ENCODE measurements at places on chromosomes 2 and 18.

GRCh38 chr2:239584986-239585385 lies 184.2 kb upstream of the HDAC4 start:
- DNase-seq = no peak

DNA sequence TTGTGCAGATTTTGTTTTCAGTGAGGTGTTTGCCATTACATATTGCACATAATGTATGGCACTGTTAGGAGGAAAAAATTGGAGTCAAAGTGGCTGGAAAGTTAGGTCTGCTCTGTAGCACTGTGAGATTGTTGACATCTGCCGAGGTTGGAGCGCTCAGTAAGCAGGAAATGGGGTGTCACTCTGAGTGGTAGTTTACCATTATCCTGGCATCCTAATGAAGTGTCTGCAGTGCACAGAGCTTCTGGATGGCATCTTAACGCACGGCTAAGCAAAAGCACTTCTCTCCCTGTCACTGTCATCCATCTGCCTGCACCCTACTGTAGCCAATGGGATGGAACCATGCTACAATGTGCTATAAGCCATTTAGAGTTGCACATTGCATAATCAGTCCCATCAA lies 561.9 kb downstream of the ARHGAP15 start:
- no peak for DNase-seq

- DNase-seq = no peak
These were observed 54.2 kb downstream of the MGAT4A start for GRCh38 chr2:98676742-98677141.

GRCh38 chr2:1874950-1875349 lies 130.6 kb upstream of the PXDN start:
- no peak for DNase-seq

- DNase-seq = peak; percentile 10
These were observed 222.9 kb upstream of the AGAP1 start for GRCh38 chr2:235270956-235271355.

- DNase-seq = no peak
These were observed 205.5 kb downstream of the DNAH7 start for GRCh38 chr2:195863121-195863520.

DNA sequence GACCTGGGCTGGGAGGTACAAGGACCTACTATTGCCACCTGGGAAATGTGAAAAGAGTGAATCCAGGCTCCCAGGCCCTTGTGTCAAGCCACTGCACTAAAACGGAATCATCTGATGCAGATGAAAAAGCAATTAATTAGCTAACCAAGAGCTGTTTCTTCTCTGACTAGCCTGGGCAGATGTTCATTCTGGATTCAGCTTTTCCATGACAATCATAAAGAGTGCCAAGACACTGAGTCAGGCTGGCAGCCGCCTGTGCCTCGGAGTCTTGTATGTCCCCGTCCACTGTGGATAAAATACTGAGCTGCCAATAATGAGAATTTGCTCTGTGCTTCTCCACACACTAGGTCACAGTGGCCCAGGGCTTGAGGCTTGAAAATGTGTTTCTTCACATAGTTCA lies 21.7 kb upstream of the LCLAT1 start:
- no peak for DNase-seq

DNA sequence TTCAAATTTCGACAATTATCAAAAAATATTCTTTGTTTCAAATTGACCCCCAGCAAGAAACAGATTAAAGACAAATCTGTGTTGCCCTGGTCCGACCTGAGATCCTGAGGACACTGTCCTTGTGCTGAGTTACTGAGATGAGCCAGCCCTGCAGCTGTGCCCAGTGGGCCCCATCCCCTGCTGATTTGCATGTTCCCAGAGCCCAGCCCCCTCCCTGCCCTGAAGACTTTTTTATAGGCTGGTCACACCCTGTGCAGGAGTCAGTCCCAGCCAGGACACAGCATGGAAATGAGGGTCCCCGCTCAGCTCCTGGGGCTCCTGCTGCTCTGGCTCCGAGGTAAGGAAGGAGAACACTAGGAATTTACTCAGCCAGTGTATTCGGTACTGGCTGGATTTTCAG lies 31.4 kb upstream of the ZNG1B start:
- no peak for DNase-seq

DNA sequence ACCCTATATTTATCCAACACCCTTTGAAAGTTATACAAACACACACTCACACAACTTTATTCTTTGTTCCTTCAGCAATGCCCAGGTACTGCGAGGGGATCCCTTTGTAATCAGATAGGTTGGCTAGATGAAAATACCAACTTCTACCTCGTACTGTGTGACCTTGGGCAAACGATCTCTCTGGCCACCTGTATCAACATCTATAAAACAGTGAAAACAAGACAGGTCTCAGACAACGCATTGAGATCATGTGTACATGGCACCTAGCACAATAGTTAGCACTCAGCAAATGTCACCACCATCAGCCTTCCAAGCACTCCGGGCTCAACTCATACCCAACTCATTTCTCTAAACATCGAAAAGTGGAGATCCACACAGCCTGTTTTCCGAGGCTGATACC lies 118.4 kb upstream of the PPP1CB start:
- DNase-seq = no peak

- no peak for DNase-seq
These were observed 1099.4 kb upstream of the PIK3C3 start for GRCh38 chr18:40855661-40856060.

- DNase-seq = no peak
These were observed 65.3 kb upstream of the OTOS start for GRCh38 chr2:240205772-240206171.

GRCh38 chr18:75167759-75168618 lies 41.0 kb downstream of the PTGR3 start:
- DNase-seq = no peak

GRCh38 chr2:149355716-149356422 lies 25.5 kb downstream of the LYPD6 start:
- no peak for DNase-seq

- DNase-seq = no peak
These were observed 133.0 kb downstream of the MAP4K4 start for GRCh38 chr2:101830555-101830954.

- no peak for DNase-seq
These were observed 36.4 kb downstream of the PXDN start for GRCh38 chr2:1707771-1708418.

DNA sequence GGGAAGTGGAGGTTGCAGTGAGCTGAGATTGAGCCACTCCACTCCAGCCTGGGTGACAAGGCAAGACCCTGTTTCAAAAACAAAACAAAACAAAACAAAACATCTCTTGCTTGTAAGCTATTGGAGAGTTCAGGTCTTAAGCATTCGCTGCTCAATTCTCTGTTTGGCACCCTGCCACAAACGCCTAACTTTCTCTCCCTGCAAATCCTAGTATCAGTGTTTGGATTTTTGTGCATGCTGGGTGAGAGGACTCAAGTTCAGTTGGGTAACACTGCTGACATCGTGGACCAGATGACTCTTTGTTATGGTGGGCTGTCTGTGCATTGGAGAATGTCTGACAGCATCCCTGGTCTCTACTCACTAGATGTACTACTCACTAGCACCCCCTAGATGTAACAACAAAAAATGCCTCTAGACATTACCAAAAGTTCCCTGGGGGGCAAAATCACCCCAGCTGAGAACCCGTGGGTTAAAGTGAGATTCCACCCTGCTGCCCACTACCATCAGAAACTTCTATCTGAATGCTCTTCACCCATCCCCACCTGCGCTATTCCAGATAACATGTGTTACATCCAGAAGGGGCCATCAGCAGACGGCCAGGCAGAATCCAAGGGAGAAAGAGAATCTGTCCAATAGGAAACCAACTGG lies 50.9 kb downstream of the CACNB4 start:
- DNase-seq = no peak

DNA sequence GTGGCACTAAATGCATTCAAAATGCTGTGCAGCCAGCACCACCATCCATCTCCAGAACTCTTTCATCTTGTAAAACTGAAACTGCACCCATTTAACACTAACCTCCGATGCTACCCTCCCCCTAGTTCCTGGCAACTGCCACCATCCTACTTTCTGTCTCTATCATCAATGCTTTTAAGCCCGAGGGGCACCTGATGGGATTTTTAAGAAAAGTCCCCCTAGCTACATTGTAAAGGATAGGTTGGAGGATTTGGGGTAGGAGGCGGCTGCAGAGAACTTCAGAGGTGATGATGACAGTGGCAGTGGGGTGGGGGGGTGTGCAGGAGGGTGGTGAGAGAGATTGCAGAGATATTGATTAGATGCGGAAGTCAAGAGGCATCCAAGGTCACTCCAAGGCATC lies 10.8 kb upstream of the YWHAQ start:
- peak; percentile 42 for DNase-seq

- no peak for DNase-seq
These were observed at the start of gene ALPI for GRCh38 chr2:232455426-232456255. Gene ALPI (plus strand): TSS chr2:232456153. CDS start chr2:232456200, 47 bp downstream.

DNA sequence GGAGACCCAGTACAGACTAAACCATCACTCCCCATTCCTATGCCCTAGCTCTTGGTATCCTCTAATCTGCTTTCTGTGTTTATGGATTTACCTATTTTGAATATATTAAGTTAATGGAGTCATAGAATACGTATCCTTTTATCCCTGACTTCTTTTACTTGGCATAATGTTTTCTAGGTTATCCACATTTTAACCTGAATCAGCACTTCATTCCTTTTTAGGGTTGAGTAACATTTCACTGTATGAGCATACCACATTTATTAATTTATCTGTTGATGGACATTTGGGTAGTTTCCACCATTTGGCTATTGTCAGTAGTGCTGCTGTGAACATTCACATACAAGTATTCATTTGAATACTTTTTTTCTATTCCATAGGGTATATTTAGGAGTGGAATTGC lies 157.3 kb upstream of the CTNNA2 start:
- DNase-seq = no peak

DNA sequence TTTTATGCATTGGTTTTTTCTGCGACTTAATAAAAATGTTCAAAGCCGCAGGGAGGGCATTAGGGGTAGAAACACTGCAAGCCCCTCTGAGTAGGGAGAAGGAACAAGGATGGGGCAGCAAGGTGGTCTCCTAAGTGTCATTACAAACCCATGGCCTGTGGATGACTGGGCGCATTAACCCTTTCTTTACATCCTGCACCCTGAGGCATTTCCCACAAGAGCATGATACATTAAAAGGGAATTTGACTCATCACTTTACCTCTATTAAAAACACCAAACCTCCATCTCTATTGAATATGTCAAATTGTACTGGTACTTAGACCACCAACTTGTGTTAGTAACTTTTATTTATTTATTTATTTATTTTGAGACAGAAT lies 112.5 kb downstream of the VIT start:
- no peak for DNase-seq

DNA sequence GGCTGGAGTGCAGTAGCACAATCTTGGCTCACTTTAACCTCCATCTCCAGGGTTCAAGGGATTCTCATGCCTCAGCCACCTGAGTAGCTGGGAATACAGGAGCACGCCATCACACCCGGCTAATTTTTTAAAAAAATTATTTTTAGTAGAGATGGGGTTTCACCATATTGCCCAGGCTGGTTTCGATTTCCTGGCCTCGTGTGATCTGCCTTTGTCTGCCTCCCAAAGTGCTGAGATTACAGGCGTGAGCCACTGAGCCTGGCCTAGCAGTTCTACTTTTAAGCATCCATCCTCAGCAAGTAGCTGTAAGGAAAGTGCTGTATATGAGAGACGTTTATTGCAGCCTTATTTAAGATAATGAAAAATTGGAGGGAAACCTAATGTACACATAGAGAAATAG lies 79.7 kb downstream of the ZDBF2 start:
- no peak for DNase-seq

- DNase-seq = no peak
These were observed 6.9 kb downstream of the OSR1 start for GRCh38 chr2:19351499-19351898.

Data from CD4-positive, alpha-beta T cell treated with Interleukin-21 for 1 hour (primary cell).